Colonic mucosa (tissue), 4 donors: ENCODE measurements at places on chromosomes 3 and 15.
A peak's percentile ranks its signal among the peaks of the same experiment; 100 is the strongest.

DNA sequence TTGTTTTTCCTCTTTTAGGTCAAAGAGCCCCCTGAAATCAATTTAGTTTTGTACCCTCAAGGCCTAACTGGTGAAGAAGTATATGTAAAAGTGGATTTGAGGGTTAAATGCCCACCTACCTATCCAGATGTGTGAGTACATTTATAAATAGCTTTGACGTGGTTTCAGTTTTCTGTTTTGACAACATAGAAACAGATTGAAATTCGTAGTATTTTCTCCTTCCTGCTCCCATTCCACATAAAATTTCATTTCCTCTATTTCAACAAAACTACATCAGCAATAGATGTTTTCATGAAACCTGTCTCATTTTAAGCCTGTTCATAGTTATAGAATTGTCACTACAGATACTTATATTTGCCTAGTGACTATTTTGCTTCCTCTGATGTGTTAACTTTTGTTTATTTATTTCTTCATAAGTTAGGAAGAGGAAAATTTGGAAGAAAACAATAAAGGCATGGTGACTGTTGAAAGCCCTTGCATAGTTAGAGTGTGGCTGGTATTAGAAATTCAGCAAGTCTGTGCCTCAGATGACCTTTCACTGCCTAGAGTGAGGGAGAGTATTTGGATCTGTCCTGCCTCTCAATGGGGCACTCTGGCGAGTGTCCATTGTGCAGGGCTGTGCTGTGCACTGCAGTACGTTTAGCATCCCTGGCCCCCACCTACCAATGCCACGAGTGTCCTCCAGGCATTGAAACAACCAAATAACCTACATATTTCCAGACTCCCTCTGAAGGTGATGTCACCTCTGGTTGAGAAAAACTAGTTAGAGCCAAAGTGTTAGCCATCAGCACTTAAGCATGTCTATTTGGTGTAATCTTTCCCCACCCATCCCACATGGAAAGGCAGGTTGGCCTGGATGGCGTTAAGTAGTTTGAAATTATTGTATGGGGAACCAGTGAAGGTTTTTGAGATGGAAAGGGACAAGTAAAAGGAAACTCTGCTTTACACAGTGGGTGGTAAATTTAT is 5.9 kb downstream of the EIF2AK4 start:
- no peaks in the 10 kb centered on the region for H3K27me3 ChIP-seq
- no peak overlapping the region for H3K4me3 ChIP-seq
- no peak for DNase-seq
- H3K27ac ChIP-seq, result no peak overlapping the region

DNA sequence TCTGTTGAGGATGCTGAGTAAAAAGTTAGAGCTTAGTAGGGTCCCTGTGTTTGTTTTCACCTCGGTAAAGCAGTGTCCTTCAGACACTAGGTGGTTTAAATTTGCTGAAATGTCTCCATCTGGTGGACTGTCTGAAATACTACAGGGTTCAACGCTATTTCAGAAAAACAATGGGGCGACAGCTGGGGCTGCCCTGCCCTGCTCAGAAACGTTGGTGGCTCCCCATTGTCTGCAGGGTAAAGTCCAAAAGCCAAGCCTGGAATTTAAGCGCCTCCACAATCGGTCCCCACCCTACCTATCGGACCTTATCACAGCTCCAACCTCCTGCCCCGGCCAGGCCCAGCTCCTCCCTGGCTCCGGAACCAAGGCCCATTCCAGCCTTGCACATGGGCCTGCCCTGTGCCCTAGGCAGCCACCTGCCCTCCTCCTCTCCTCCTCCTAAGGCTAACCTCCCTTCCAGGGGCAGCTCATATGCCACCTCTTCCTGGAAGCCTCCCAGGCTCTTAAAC is 4.3 kb upstream of the TSEN2 start:
- no peaks in the 10 kb centered on the region for H3K36me3 ChIP-seq
- H3K27me3 ChIP-seq, result no peaks in the 10 kb centered on the region
- DNase-seq, result peak; percentile 86
- peak overlapping the region; percentile 75 for H3K27ac ChIP-seq

DNA sequence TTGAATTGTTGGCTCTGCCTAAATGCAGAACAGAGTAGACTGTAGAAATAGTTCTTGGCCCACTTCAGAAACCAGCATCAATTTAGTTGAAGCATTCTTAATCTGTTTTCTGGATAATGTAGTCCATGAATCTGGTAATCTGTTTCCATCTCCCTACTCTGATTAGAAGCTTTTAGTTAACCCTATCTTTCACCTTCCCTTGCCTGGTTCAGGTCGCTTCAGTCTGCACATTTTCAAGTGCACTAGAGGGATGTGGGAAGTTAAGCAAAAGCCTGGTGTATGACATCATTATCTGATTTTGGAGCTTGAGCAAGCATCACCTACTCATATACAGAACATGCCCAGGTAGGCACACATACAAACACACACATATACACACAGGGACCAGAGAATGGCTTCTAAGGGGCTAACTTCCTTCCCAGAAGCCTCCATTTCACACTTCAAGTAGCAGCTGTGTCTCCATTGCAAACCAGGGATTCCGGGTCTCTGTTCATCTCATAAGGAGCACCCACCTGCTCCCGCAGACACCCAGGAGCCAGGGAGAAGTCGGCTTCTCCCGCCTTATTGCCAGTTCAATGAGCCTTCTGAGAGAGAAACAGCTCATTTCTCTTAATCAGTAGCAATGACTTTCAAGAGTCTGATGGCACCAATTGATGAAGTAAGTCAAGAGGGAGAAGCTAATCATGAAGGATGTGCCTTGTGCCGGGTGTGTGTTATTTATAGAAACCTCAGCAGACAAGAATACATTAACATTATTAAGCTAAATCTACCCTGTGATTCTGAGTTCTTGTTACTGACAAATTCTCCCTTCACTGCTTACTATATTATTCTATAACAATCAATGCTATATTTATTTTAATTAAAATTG is 347.9 kb upstream of the STAC start:
- no peak overlapping the region for H3K4me3 ChIP-seq
- H3K27me3 ChIP-seq, result no peaks in the 10 kb centered on the region
- no peaks in the 10 kb centered on the region for H3K4me1 ChIP-seq
- no peaks in the 10 kb centered on the region for H3K36me3 ChIP-seq
- H3K27ac ChIP-seq, result no peak overlapping the region

- no peak overlapping the region for H3K4me3 ChIP-seq
- peak overlapping the region; percentile 54 for H3K27ac ChIP-seq
- no peak for DNase-seq
Observed at GRCh38 chr15:77225646-77226045, 154.7 kb upstream of the TSPAN3 start.

GRCh38 chr3:63875510-63875909 is 11.8 kb downstream of the ATXN7 start:
- no peaks in the 10 kb centered on the region for H3K4me1 ChIP-seq
- no peak overlapping the region for H3K4me3 ChIP-seq
- H3K36me3 ChIP-seq, result no peaks in the 10 kb centered on the region
- no peak overlapping the region for H3K27ac ChIP-seq
- no peak for DNase-seq
